ENCODE measurements at places on chromosomes 11 and 22. TPM values are rescaled to one million over a fixed set of nuclear protein-coding genes. Genes with fewer than 3 reads are reported as not detected.

The TH gene
- total RNA-seq: not detected

The ARHGAP42 gene
- 5.6 TPM for total RNA-seq

The MS4A7 gene
- total RNA-seq: not detected

The EHF gene
- 0.20 TPM for total RNA-seq

The SYCE3 gene
- total RNA-seq: not detected

The MS4A15 gene
- total RNA-seq: not detected

The GATD1 gene
- 21.6 TPM for total RNA-seq

The PATE4 gene
- not detected for total RNA-seq

The BBOX1 gene
- total RNA-seq: not detected

The C11orf21 gene
- total RNA-seq: not detected

The RFPL1 gene
- not detected for total RNA-seq

Measured in NCI-H460 (cell line).